ENCODE measurements at places on chromosomes 2 and 18. TPM values are rescaled to one million over a fixed set of nuclear protein-coding genes. Genes with fewer than 3 reads are reported as not detected.

DNA sequence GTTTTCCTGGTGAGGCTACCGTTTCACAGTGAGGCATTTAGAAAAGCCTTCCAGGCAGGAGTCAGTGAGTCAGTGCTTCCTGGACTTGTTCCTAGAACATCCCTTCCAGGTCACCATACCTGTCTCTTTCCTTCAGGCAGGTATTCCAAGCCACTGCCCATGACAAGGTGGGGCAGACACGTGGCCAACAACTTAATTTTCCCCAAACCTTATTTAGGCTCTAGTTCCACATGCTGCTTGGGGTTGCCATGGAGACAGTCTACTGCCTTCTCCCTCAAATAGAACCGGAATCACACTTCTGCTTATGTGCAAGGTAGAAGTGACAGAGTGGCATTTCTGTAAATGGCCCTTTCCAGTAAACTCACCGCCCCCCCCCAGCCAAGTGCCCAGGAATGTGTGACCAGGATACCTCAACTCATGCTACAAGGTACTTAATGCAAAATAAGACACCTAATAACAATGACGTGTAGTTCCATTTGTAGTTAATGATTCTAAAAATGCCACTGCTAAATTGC is 258.3 kb downstream of the PRKCE start:
- H3K4me3 ChIP-seq = no peak overlapping the region
- DNase-seq = peak; percentile 71
- peak overlapping the region; percentile 23 for H3K27ac ChIP-seq
- H3K4me1 ChIP-seq = peaks cover 11% of the 10 kb centered on the region
- H3K36me3 ChIP-seq = no peaks in the 10 kb centered on the region

- no peak for DNase-seq
- H3K27me3 ChIP-seq = no peaks in the 10 kb centered on the region
- H3K4me1 ChIP-seq = peaks cover 20% of the 10 kb centered on the region
- peaks cover 11% of the 10 kb centered on the region for H3K36me3 ChIP-seq
- H3K4me3 ChIP-seq = no peak overlapping the region
- H3K27ac ChIP-seq = peak overlapping the region; percentile 82
Measured at GRCh38 chr2:189569295-189569910, 11.2 kb downstream of the SLC40A1 start.

GRCh38 chr2:38653380-38653714 is 12.6 kb upstream of the GALM start:
- H3K36me3 ChIP-seq = no peaks in the 10 kb centered on the region
- H3K4me3 ChIP-seq = no peak overlapping the region
- no peak overlapping the region for H3K27ac ChIP-seq
- DNase-seq = no peak
- H3K27me3 ChIP-seq = no peaks in the 10 kb centered on the region

DNA sequence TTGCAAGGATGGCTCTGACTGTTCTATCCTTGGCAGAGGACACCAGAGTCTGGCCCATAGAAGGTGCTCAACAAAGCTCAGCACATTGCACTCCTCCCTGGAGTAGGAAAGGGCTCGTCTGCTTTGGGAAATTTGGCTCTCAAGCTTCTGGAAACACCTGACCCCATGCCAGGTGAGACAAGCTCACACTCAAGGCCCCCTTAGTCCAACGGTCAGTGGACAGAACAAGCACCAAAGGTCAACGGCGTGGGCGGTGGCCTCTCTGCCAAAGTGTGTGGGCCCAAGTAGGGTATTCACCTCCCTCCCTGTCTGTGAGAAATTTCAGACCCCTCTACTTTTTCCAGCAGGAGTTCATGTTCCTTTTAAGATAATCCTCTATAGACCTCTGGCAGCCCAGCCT is 2.0 kb upstream of the STEAP3 start:
- H3K4me1 ChIP-seq = no peaks in the 10 kb centered on the region
- no peaks in the 10 kb centered on the region for H3K36me3 ChIP-seq
- H3K27ac ChIP-seq = no peak overlapping the region

DNA sequence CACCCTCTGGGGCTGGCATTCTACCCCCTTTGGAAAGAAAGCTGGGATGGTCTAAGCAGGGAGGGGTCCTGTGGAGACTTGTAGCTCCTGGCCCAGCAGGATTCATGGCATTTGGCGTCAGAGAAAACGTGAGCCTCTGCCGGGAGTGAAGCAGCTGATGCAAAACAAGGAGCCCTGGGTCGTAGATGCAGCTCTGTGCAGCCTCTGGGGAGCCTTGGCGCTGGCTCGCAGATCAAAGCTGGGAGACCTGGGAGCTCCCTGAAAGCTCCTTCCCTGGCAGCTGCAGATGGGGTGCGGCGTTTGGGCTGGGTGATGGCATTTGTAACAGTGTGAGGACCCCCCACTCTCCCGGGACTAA is 148.3 kb downstream of the KLHL29 start:
- DNase-seq = no peak
- H3K4me3 ChIP-seq = no peak overlapping the region
- no peak overlapping the region for H3K27ac ChIP-seq

DNA sequence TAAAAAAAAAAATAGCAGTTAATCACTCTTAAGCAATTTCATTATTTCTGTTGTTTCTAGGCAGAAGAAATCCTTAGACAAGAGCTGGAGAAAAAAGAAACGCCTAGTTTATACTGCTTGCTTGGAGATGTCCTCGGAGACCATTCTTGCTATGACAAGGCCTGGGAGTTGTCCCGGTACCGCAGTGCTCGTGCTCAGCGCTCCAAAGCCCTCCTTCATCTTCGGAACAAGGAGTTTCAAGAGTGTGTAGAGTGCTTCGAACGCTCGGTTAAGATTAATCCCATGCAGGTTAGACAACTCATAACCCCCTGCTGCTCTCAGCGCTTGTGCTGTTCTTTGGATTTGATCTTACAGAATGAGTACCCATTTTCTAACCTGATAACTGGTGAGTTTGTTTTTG is 130.4 kb downstream of the TTC27 start:
- H3K27ac ChIP-seq = no peak overlapping the region
- no peaks in the 10 kb centered on the region for H3K27me3 ChIP-seq
- H3K4me3 ChIP-seq = no peak overlapping the region
- no peak for DNase-seq
- no peaks in the 10 kb centered on the region for H3K36me3 ChIP-seq

- no peak for DNase-seq
- H3K4me3 ChIP-seq = no peak overlapping the region
- H3K4me1 ChIP-seq = no peaks in the 10 kb centered on the region
Measured at GRCh38 chr2:7792031-7792651, 874.9 kb downstream of the RNF144A start.

DNA sequence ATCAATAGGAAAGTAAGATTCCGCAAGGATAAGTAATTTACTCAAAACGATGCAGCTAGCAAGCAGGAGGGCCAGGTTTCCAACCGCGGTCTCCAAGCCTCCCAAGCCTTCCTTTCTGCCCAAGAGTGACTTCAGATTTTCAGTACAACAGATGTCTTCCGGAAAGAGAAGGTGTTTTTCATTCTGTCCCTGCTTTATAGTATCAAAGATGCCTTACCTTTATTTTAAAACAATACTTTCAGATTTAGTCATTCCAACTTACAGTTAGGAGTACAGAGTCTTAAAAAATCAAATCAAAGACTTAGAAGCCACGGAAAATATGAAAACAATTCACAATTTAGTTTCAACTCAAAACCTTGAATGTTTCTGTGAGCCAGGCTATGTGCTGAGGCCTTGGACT is 43.6 kb downstream of the CYB5A start:
- no peaks in the 10 kb centered on the region for H3K4me1 ChIP-seq
- peaks cover 21% of the 10 kb centered on the region for H3K36me3 ChIP-seq
- peak overlapping the region; percentile 66 for H3K27ac ChIP-seq

DNA sequence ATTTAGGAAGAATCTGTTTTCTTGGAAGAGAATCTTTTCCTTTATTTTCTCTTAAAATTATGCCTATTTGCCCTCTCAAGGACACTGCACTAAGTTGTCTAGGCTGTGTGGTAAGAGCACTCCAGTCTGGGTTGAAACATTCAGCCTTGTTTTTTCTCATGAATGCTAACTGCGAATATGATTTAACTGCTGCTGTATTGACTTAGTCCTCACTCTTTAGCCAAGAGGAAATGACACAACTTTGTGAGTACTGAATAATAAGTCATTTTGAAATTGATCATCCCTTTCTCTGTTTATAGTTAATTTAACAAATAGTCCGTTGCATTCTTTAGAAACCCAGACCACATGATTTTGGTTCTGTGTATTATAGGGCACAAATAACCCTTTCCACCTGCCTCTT is 4.5 kb upstream of the RND3 start:
- H3K36me3 ChIP-seq = no peaks in the 10 kb centered on the region
- H3K27me3 ChIP-seq = no peaks in the 10 kb centered on the region
- DNase-seq = no peak
- H3K4me1 ChIP-seq = no peaks in the 10 kb centered on the region
- H3K27ac ChIP-seq = no peak overlapping the region

DNA sequence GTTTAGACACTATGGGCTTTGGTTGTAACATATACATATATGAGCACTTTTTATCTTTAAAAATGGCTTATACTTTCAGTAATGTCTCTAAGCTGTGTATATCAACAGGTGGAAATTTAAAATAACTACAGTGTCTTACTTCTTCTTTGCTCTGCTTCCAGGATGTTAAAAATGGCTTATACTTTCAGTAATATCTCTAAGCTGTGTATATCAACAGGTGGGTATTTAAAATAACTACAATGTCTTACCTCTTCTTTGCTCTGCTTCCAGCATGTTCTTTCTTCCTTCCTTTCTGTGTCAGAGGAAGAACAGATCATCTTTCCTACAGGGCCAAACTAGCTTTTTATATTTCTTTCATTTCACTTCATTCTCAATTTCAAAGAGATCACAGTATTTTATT is 689.6 kb downstream of the EPHA4 start:
- no peak overlapping the region for H3K27ac ChIP-seq
- no peaks in the 10 kb centered on the region for H3K27me3 ChIP-seq
- no peak for DNase-seq
- H3K36me3 ChIP-seq = no peaks in the 10 kb centered on the region
- H3K4me3 ChIP-seq = no peak overlapping the region
- H3K4me1 ChIP-seq = no peaks in the 10 kb centered on the region

DNA sequence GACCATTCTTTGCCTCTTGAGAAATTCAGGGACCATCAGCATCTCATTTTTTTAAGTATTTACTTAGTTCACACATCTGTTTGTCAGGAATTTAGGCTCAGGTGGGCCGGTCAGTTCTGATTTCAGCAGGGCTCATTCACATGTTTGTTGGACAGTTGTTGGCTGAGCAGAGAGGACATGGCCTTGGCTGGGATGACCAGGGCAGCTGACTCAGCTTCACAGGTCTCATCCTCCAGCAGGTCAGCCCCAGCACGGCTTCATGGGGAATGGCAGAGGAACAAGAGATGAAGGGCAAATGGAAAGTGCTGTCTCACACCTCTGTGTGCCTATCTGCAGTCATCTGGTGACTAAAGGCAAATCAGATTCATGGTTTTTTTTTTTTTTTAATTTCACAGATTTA is 136.1 kb upstream of the TMEM200C start:
- no peak overlapping the region for H3K27ac ChIP-seq
- H3K4me3 ChIP-seq = no peak overlapping the region
- H3K27me3 ChIP-seq = no peaks in the 10 kb centered on the region

- H3K4me3 ChIP-seq = peak overlapping the region; percentile 73
- H3K36me3 ChIP-seq = peaks cover 4% of the 10 kb centered on the region
- H3K27me3 ChIP-seq = peaks cover 19% of the 10 kb centered on the region
- no peak for DNase-seq
- peak overlapping the region; percentile 93 for H3K27ac ChIP-seq
Measured at GRCh38 chr2:46296216-46296839, 879 bp upstream of the EPAS1 start.

DNA sequence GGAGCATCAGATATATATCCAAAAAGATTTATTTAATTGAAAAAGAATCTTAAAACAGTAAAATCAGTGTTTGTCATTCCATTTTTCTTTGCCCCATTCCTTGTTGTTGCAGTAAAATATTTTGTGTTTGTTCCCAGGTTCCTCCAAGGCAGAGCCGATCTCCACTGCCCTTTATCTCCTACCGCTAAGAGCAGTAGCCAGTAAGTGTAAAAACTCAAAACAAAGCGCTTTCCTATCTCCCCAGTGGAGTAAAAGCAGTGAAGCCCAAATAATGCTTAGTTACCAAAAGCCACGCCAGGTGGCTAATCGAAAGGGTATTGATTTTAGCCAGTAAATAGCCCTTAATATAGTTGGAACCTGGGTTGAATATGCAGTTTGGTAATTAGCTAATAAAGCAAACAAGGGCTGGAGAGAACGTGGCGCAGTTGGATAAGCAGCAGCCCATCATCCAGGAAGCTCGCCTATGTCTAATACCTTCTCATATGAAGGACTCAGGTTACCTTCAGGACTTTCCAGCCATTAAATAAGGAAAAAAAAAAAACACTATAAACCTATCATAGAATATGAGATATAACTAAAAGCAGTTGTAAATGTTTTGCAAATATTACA is 12.4 kb upstream of the GPD2 start:
- no peaks in the 10 kb centered on the region for H3K36me3 ChIP-seq
- no peak overlapping the region for H3K27ac ChIP-seq
- no peak overlapping the region for H3K4me3 ChIP-seq
- H3K4me1 ChIP-seq = no peaks in the 10 kb centered on the region

GRCh38 chr18:37421341-37422077 is 144.1 kb downstream of the CELF4 start:
- no peaks in the 10 kb centered on the region for H3K36me3 ChIP-seq
- no peak overlapping the region for H3K27ac ChIP-seq
- no peak for DNase-seq
- no peaks in the 10 kb centered on the region for H3K27me3 ChIP-seq
- H3K4me3 ChIP-seq = no peak overlapping the region

GRCh38 chr2:223759569-223760430 is 77.6 kb downstream of the AP1S3 start:
- H3K36me3 ChIP-seq = no peaks in the 10 kb centered on the region
- H3K4me1 ChIP-seq = no peaks in the 10 kb centered on the region
- H3K4me3 ChIP-seq = no peak overlapping the region
- DNase-seq = no peak

- H3K27me3 ChIP-seq = no peaks in the 10 kb centered on the region
- H3K27ac ChIP-seq = no peak overlapping the region
- no peak overlapping the region for H3K4me3 ChIP-seq
- no peaks in the 10 kb centered on the region for H3K36me3 ChIP-seq
Measured at GRCh38 chr18:48813833-48814489, 136.8 kb downstream of the SMAD7 start.

DNA sequence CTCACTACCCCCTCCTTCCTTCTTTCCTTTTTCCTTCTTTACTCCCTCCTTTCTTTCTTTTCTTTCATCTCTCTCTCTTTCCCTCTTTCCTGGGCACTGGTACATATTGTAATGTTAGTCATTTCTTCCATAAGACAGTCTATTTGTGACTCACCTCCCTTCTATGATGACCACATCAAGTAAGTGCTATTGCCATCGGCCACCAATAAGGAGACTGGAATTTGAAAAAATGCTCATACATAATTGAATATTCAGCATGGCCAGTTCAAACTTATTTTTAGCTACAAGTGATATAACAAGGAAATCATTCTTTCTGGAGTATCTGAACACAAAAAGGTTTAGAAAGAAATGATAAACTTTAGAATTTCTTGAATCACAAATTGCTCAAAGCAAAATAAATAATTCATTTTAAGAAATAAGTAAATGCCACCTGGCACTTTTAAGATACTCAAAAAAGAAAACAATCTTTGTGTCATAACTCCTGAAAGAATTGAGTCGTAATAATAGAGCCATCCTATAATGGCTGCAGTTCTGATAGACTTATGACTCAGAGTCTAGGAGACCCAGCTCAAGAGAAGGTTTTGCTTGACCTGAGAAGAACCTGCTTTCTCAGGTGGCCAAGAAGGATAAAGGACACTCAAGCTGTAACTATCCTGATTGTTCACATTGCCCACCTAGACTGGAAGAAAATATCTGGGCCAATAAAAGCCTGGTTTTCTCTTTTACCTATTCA is 51.6 kb upstream of the CCBE1 start:
- no peak overlapping the region for H3K27ac ChIP-seq
- DNase-seq = no peak
- no peaks in the 10 kb centered on the region for H3K4me1 ChIP-seq

PLB1 gene
- 0.95 TPM for polyA plus RNA-seq

CGREF1 gene
- polyA plus RNA-seq = 3.8 TPM

IL1R2 gene
- polyA plus RNA-seq = 11.2 TPM

VWA3B gene
- not detected for polyA plus RNA-seq

ACSL3 gene
- polyA plus RNA-seq = 33.6 TPM

MEMO1 gene
- 22.2 TPM for polyA plus RNA-seq

GCA gene
- 25.3 TPM for polyA plus RNA-seq

Data from kidney (tissue), 22 donors.